ENCODE measurements at places on chromosomes 2 and 18.

DNA sequence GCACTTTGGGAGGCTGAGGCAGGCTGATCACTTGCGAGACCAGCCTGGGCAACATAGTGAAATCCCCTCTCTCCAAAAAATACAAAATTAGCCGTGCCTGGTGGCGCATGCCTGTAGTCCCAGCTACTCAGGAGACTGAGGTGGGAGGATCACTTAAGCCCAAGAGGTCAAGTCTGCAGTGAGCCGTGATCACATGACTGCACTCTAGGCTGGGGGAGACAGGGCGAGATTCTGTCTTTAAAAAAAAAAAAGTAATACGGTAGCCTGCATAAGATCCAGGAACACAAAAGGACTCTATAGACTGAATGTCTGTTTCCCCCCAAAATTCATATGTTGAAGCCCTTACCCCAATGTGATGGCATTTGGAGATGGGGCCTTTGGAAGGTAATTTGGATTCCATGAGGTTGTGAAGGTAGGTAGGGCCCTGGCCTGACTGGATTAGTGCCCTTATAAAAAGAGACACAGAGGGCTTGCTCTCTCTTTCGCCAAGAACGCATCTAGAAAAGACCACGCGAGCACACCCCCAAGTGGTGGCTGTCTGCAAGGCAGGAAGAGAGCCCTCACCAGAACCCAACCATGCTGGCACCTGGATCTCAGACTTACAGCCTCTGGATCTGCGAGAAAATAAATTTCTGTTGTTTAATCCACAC is 17.0 kb downstream of the MBOAT2 start:
- DNase-seq, result no peak

- DNase-seq, result no peak
Observed at GRCh38 chr2:85472261-85472660, 53.7 kb downstream of the SH2D6 start.

DNA sequence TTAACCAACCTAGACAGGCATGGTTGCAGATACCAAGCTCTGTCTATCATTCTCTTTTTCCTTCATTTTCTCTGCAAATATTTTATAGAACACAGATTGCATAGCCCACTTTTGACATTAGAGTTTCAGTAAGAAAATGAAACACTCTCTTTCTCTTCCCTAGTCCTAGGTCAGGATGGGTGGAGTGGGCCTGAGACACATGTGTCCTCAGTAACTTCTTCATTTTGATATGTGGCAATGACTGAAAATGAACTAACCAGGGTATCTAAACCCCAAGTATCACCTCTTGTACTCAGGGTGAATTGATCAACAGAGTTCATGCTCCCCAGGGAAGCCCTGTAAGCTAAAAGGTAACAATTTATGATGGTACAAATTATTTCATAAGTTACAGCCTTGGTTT is 37.0 kb upstream of the KYNU start:
- DNase-seq, result no peak

GRCh38 chr2:164808776-164809175 is 32.8 kb downstream of the COBLL1 start:
- no peak for DNase-seq

GRCh38 chr2:74179063-74179865 is 585 bp upstream of the MOB1A start:
- DNase-seq, result no peak

Data from stimulated activated CD8-positive, alpha-beta memory T cell treated with anti-CD3 and anti-CD28 coated beads, Interleukin-4, amount 100 ng/mL, for 4 hours (primary cell).